ENCODE measurements at places on chromosomes 16 and 17.

DNA sequence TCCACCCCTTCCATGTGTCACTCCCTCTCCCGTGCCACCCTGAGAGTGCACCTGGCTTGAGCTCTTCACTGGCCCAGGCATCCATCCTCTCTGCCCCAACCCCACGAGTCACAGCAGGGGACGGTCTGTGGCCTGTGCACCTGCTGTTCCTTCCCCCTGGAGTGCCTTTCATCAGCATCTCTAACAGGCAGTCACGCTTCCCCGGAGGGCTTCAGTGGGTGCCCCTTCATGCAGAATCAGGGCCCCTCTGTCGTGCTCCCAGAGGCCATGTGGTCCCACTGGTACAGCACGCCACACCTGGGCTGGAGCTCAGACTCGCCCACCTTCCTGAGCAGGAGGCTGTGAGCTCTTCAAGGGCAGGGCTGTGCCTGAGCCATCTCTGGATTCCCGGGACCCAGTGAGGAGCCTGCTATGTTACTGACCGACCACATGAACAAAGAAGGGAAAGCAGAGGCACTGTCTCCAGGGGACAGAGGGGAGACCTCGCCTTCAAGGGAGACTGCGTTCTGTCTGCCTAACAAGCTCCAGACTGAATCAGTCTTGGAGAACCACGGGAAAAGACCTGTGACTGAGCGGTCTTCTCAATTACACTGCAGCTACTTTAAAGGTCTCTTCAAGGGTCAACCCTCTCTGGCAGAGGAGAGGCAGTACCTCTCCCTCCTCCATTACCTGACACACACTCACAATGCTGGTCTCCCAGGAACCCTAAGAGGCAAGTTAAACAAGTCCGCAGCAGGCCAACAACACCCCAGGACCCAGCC lies 78.8 kb upstream of the DOC2B start:
- DNase-seq: no peak

- DNase-seq: no peak
Measured at GRCh38 chr16:89170346-89171215, 967 bp upstream of the CDH15 start.

GRCh38 chr17:50347117-50347893 lies 1.4 kb downstream of the XYLT2 start:
- DNase-seq: no peak

DNA sequence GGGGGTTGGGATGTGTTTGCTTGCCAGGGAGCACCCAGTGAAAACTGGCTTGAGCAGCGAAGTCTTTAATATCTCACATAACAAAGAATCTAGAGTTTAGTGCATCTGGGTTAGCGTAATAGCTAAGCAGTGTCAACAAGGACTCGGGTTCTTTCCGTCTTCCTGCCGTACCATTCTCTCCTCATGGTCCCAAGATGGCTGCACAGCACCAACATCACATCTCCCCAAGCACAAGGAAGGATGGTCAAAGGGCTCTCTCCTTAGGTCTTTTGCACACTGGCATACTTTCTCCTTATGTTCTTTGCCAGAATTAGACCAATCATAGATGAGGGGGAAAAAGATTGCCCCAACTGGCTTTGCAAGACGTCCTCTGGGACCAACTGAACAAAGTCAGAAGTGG lies 30.9 kb downstream of the CRISPLD2 start:
- DNase-seq: no peak

DNA sequence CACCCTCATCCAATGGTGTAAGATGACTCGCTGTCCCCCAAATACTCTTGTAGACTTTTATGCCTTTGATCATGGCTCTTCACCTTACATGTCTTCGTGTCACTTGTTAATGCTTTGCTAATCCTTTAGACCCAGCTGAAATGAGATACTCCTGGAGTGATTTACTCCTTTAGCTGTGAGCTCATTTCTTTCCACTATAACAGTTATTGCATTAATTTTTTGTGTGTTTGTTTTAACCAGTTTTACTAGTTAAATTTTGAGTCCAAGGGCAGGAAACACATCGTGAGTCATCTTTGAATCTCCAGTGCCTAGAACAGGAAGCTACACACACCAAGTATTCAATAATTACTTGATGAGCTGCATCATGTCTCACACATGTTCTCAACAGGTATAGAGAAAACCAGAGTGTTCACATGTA lies 6.5 kb upstream of the CTCF start:
- DNase-seq: no peak

DNA sequence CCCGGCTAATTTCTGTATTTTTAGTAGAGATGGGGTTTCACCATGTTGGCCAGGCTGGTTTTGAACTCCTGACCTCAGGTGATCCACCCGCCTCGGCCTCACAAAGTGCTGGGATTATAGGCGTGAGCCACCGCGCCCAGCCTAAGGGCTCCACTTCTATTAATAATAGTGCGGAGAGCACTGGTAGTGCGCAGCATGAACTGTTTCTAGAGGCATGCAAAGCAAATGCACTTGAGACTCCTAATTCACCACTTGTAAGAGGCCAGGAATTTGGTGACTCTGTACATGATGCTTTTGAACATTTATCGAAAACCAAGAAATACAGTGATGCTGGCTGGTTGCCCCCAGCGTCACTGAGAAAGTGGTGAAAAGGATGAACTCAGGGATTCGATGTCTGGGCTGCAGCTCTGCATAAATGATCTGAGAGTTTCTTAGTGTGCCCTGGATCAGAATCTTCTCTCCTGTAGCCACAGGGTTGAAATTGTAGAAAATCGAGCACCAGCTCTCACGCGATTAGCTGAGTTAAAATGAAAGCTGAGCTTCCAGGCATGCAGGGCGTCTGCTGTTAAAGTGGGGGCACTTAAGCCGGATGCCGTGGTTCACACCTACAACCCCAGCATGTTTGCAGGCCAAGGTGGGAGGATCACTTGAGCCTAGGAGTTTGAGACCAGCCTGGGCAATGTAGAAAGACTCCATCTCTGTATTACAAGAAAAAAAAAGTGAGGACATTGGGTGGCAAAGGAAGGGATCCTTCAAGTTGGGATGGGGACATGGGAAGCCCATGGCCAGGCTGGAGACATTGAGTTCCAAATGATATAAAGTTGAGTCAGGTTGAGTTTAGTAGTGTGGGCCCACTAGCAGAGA lies 4.8 kb downstream of the RNF213 start:
- DNase-seq: no peak

GRCh38 chr17:38447502-38448085 lies 19.3 kb downstream of the ARHGAP23 start:
- DNase-seq: no peak

DNA sequence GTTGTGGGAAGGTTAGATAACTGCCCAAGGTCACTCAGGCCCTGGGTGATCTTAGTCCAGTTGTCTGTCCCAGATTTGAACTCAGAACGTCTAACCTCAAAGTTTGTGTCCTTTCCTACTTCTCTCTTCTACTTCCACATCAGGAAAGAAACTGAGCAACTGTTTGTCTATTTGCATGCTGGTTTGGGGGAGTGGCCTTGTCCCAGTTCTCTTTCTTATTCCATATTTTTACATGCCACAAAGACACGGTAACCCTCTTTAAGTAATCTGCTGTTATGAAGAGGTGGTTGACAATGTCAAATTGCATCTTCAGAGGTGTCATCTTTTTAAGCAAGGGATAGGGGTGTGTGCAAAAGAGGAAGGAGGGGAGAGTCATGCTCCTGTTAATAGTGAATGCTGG lies 432.5 kb downstream of the HS3ST3B1 start:
- DNase-seq: no peak

DNA sequence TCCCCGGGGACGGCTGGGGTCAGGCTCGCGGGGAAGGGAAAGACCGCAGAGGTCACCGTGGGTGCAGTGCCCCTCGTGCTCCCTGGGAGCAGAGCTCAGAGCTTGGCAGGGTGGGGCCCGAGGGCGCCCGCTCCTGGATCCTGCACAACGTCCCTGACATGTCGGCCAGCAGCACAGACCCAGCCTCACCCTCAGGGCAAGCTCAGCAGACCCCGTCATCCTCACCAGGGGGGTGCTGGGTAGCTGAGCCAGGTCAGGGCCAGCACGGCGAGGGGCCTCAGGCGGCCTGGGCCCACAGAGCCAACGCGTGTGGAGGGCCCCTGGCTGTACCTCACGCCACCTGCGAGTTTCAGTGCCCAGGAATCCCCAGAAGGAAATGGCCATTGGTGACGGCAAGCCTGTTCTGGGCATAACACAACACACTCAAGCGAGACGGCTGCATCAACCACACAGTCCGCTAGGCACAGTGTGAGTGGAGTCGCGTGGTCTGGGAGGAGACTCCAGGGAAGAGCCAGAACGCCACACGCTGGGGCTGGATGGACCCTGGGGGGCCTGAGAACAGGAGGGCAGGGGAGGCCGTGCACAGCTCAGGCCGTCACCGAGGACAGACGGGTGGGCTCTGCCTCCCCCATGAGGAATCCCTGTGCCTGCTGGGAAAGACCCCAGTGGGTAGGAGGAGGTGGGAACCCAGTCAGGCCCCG lies 60.3 kb downstream of the ZNF778 start:
- no peak for DNase-seq

- DNase-seq: no peak
Measured at GRCh38 chr16:2784358-2785100, 2.8 kb downstream of the PRSS33 start.

- DNase-seq: no peak
Measured at GRCh38 chr17:54901230-54901822, 674 bp downstream of the TOM1L1 start.

All from erythroblast (primary cell).